Effector memory CD4-positive, alpha-beta T cell (primary cell): ENCODE measurements at places on chromosomes 12 and 14.

DNA sequence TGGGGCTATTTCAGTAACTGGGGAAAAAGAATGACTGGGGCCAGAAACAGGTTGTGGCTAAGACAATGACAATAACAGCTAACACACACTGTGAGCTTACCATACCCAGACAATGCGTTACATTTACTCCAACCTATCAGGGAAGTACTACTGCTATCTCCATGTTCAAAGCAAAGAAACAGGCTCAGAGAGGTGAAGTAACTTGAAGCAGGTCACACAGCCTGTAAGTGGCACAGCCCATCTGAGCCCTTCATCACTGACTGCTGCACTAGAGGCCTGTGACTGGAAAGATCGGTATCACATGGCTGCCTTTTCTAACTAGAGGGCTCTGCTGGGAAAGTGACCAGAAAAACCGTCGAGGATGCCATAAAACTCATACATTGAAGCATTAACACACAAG is 7.9 kb downstream of the GCN1 start:
- no peaks in the 10 kb centered on the region for H3K4me1 ChIP-seq
- H3K27ac ChIP-seq = no peak overlapping the region
- H3K4me3 ChIP-seq = no peak overlapping the region
- no peak for DNase-seq

DNA sequence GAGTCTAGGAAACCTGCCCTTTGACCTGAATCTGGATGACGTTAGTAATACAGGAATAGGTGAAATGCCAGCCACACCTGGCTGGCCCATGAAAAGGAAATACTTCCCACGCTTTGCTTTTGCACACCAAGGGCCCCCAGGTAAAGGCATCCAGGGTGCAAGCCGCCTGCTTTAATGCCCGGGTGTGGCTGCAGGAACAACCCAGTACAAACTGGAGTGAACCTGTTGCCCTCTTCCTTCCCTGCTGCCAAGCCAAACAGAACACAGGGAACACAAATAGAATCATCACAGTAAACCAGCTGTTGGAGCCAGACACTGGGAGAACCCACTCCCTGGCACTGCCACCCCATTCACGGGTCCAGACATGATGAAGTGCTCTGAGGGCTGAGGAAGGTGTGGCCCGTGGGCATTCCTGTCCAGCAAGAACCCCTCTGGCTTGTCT is 24.2 kb upstream of the FOS start:
- DNase-seq = no peak
- peaks cover 27% of the 10 kb centered on the region for H3K4me1 ChIP-seq
- no peaks in the 10 kb centered on the region for H3K27me3 ChIP-seq
- H3K27ac ChIP-seq = no peak overlapping the region
- no peak overlapping the region for H3K4me3 ChIP-seq

GRCh38 chr14:105096206-105096875 is 31.1 kb upstream of the GPR132 start:
- H3K27ac ChIP-seq = no peak overlapping the region
- peaks cover 11% of the 10 kb centered on the region for H3K4me1 ChIP-seq
- H3K36me3 ChIP-seq = no peaks in the 10 kb centered on the region
- no peak for DNase-seq
- H3K4me3 ChIP-seq = no peak overlapping the region

DNA sequence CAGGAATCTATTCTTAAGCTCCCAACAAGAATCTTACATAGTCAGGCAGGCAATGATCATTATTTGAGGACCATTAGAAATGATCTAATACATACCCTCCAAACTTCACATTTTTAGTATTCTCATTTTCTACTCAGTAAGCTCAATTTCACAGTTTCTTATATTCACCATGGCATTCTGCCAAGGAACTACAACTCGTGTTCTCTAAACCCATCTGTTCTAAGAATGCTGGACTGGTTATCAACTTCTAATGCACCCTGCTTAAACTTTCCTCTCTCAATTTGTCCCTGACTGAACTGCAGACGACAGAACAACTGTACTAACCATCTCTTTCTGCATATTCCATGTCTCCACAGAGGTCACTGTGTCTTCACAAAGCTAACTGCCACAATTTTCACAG is 58.6 kb downstream of the GXYLT1 start:
- no peaks in the 10 kb centered on the region for H3K4me1 ChIP-seq
- H3K36me3 ChIP-seq = no peaks in the 10 kb centered on the region
- no peaks in the 10 kb centered on the region for H3K27me3 ChIP-seq
- no peak overlapping the region for H3K27ac ChIP-seq
- no peak overlapping the region for H3K4me3 ChIP-seq

DNA sequence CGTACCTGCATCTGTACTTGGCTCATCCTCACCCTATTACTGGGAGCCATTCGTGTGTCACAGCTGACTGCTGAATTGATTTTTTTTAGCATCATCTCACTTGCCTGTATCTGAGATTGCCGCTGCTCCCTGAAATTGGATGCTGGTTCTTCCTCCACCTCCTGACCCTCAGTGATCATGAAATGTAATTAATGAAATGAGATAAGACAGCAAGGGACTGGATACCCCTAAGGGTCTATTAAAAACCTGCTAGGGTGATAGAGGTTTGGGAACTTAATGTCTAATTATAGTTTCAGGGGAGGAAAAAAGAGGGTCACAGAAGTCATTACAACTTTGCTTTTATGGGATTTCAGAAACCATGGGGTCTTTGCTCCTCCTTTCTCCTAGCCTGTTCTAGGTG is 410.6 kb downstream of the DPF3 start:
- peaks cover 8% of the 10 kb centered on the region for H3K4me1 ChIP-seq
- no peak overlapping the region for H3K27ac ChIP-seq
- no peaks in the 10 kb centered on the region for H3K36me3 ChIP-seq
- no peak for DNase-seq
- no peak overlapping the region for H3K4me3 ChIP-seq

DNA sequence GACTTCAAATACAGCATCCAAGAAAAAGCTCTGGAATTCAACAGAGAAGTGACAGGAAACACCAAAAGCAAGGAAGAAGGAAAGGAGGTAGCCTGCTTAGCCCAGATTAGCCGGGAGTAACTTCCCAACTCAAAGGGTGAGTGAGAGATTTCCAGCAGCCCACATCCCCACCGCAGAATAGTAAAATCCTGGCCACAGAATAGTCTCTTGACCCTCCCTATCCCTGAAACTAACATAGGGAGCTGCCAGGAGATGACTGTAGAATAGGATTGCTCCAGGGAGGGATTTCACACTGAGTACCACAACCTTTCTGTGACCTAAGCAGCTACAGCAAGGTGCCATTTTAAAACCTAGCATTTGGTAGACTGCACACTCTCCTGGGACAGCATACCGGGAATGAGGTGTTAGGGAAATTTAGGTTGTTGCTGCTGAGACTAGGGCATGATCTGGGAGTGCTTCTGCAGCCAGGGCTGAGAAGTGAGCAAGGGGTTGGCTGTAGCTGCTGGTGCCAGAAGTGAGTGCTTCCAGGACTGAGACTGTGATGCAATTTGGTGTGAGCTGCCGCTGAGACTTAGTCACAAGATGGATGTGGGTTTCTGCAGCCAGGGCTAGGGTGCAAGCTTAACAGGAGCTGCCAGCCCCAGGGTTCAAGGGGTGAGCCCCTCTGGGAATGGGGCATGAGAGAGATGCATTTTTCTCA is 66.0 kb downstream of the TMTC3 start:
- H3K27me3 ChIP-seq = no peaks in the 10 kb centered on the region
- no peaks in the 10 kb centered on the region for H3K4me1 ChIP-seq
- no peak for DNase-seq
- H3K4me3 ChIP-seq = no peak overlapping the region

- H3K4me3 ChIP-seq = no peak overlapping the region
- no peaks in the 10 kb centered on the region for H3K27me3 ChIP-seq
- DNase-seq = no peak
- H3K4me1 ChIP-seq = peaks cover 4% of the 10 kb centered on the region
- no peak overlapping the region for H3K27ac ChIP-seq
- H3K36me3 ChIP-seq = no peaks in the 10 kb centered on the region
Observed at GRCh38 chr14:65476942-65477318, 64.4 kb downstream of the FUT8 start.

DNA sequence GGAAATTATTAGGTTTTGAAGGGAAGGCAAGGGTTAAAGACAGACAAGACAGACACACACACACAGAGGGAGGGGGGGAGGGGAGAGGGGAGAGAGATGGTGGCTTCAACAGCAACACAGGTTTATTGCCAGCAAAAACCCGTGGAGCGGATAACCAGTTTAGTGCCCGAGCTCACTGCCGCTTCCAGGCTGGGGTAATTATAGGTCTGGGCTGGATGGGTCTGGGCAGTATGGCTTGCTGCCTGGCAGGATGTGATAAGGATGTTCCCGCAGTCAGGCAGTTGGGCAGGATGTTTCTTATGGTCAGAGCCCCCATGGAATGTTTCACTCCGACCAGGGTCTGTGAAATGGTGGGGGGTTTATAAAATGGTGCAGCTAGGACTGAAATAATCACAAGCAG is 4.4 kb upstream of the TDRD9 start:
- no peaks in the 10 kb centered on the region for H3K36me3 ChIP-seq
- DNase-seq = no peak
- H3K27ac ChIP-seq = no peak overlapping the region

DNA sequence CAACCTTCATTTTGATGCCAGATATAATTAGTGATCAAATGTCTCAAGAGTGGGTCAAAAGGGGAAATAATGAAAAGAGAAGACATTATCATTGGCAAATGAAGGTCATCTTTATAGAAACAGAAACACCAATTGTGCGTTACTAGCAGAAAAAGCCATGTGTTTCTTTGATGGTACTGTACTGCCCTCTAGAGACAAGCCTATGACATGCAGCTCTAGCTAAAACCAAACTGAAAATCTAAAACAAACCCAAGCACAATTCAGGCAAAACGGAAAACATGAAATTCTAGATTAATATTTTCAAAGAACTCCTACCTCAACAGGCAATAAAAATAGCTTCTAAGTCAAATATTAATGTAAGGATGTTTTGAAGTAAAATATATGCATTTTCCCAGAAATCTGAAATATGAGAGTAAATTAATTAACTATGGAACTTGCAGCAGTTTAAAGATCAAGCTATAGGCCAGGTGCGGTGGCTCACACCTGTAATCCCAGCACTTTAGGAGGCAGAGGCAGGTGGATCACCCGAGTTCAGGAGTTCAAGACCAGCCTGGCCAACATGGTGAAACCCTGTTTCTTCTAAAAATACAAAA is 115.4 kb downstream of the KLHL28 start:
- H3K27me3 ChIP-seq = no peaks in the 10 kb centered on the region
- no peaks in the 10 kb centered on the region for H3K36me3 ChIP-seq
- no peak overlapping the region for H3K4me3 ChIP-seq
- no peaks in the 10 kb centered on the region for H3K4me1 ChIP-seq
